RKO (cell line): ENCODE measurements at places on chromosomes 16 and 17.

GRCh38 chr17:38870259-38871165 is 654 bp downstream of the LASP1 start:
- peak; percentile 84 for DNase-seq

DNA sequence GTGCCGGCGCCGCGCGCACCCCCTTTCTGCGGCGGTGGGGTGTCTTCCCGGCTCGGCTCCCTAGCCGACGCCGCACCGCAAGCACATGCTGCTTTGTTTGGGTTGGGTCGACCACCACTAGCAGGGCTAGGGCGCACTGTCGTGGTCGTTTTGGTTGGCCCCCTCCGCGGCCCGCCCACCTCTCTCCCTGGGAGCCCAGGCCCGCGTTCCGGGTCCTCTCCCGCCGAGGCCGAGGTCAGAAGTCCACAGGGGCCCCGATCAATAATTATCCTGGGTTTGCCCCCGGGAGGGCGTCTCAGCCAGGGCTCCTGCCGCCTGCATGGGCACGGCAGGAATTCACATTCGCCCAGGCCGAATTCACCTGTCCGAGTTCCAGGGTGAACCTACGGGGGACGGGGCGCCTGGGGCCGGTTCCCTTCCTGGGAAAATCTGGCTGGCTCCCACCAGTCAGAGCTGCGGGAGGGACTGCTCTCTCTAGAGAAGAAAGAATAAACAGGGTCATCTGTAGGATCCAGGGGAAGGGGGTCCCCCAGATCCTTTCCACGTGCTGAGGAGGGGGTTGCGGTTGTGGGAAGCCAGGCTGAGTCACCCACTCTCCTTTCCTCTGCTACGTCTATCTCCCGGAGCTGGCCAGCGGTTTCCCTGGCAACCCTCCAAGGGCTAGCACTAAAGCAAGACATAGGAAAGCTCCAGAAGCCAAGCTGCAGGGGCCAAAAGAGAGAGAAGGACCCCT is 584 bp upstream of the STAT5B start:
- peak; percentile 78 for DNase-seq

GRCh38 chr16:75112734-75113491 is 3.7 kb downstream of the LDHD start:
- no peak for DNase-seq

- no peak for DNase-seq
These were observed 17.1 kb downstream of the TRAF4 start for GRCh38 chr17:28760601-28761562.

GRCh38 chr17:36036235-36036634 is 18.5 kb upstream of the CCL23 start:
- DNase-seq = no peak

- DNase-seq = no peak
These were observed 44.0 kb downstream of the IRX6 start for GRCh38 chr16:55367866-55368603.

DNA sequence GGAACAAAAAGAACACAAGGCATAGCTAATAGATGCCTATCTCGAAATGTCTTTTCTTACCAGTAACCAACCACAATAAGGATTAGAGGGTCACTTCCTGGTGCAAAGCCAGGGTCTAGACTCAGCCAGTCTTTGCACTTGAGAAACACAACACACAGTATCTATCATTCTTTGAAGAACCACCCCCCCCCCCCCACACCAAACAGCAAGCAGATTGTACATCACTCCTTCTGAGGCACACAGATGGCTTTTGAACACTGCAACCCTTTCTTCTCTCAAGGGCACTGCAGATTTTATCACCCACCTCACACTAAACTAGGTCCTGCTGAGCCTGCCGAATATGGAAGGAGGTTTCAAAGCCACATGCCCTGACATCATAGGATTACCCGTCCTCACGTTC is 145.6 kb downstream of the AATF start:
- no peak for DNase-seq

GRCh38 chr16:85141491-85142128 is 29.3 kb upstream of the CIBAR2 start:
- DNase-seq = no peak

GRCh38 chr17:1563786-1564613 is 1.4 kb upstream of the PITPNA start:
- DNase-seq = no peak

- no peak for DNase-seq
These were observed 355.4 kb upstream of the RBFOX1 start for GRCh38 chr16:6977291-6977690.

DNA sequence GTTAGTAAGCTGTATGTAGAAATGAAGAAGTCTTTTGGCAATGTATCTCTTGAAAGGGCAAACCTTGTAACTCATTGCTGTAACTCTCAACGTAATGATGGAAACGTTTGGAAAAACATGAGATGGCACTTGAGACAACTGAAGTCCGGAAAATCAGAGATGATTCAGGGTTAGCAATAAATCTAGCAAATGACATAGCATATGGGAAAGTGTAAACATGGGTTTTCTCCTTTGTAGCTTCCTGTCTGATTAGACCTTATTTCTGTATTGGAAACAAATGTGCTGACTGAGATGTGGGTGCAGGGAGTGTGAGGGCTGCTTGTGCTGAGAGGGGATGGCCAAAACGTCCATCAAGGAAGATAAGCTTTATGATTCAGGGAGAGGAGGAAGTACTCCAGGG is 110.7 kb upstream of the FAM20A start:
- no peak for DNase-seq

- no peak for DNase-seq
These were observed 51.8 kb downstream of the METTL16 start for GRCh38 chr17:2459917-2460271.

DNA sequence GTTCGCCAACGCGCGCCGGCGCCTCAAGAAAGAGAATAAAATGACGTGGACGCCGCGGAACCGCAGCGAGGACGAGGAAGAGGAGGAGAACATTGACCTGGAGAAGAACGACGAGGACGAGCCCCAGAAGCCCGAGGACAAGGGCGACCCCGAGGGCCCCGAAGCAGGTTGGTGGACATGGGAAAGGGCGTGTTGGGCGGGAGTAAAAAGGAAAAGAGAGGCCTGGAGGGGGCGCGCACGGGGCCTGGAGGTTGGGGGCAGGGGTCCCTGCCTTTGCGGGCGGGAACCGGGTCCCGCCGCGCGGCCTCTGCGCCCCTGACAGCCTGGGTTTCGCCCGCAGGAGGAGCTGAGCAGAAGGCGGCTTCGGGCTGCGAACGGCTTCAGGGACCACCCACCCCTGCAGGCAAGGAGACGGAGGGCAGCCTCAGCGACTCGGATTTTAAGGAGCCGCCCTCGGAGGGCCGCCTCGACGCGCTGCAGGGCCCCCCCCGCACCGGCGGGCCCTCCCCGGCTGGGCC is 2.1 kb downstream of the IRX5 start:
- DNase-seq = no peak

- no peak for DNase-seq
These were observed 314.3 kb downstream of the KCNJ2 start for GRCh38 chr17:70483624-70484023.

- DNase-seq = no peak
These were observed 325.9 kb downstream of the SEC14L1 start for GRCh38 chr17:77466596-77467223.

DNA sequence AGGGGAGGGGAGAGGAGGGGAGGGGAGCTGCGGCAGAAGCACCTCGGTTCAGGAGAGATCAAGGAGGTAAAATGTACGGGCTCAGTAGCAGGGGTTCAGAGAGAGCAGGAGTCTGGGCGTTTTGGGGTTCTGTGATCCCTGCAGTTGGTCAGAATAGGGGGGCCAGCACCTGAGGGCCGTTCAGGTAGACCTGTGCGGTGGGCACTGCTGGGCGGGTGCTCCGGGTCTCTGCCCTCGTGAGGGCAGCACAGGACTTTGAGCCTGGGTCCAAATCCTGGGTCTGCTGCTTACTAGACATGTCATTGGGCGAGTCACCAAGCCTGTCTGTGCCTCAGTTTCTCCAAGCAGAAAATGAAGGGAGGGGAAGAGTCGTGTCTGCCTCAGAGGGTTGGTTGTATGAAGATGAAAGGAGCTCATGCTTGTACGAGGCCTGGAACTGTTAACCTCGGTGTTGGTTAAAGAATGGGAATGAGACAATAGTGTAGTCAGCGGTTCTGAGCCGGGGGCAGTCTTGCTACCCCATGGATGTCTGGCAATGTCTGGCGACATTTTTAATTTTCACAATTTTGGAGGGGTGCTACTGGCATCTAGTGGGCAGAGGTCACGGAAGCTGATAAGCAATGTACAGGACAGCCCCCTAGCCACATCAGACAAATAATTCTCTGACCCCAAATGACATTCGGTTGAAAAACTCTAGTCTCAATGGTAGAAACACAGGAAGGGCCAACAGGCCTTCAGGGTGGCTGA is 35.4 kb downstream of the OR1D5 start:
- DNase-seq = no peak

- no peak for DNase-seq
These were observed 29.4 kb upstream of the NAT9 start for GRCh38 chr17:74805591-74805991.

DNA sequence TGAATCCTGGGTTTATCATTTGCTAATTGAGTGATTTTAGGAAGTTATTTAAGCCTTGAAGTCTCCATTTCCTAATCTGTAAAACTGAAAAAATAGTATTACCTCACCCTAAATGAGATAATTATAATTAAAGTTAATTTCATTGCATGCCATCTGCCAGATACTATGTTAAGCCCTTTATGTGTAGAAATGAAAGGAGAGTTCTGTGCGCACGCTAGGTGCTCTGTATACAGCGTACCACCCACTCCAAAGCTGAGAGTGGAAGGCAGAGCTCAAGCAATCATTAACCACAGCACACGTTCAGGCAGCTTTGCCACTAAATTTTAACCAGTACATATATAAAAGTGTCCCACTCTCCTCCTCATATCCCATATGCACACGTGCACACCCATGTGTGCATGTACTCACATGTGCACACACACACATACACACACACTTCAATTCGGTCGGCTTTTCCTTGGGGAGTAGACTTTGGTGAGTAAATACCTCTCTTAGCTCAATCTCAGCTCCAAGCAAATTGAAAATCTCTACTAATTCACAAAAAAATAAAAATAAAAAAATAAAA is 204.8 kb downstream of the GRIN2A start:
- DNase-seq = no peak

- no peak for DNase-seq
These were observed 96.3 kb upstream of the RCVRN start for GRCh38 chr17:10001306-10001873.

GRCh38 chr17:47857551-47858455 is 6.8 kb upstream of the SP6 start:
- DNase-seq = no peak

GRCh38 chr17:49447628-49448302 is 33.1 kb upstream of the PHB1 start:
- DNase-seq = no peak

DNA sequence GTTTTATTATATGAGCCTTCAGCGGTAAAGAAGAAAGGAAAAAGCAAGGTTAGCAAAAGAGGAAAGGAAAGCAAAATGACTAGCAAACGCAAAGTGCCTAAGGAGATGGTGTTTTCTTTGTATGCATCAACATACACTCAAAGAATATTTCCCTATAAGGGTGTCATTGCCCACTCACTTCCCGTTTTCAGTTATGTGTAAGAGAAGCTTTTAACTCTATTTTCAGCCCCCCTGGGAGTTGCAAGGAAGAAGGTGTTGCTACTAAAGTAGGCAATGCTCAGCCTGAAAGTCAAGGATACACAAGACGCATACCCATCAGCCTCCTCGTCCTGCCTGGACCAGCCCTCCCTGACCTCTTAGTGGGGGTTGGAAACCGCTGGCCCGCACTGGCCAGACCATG is 267.7 kb upstream of the ZFHX3 start:
- no peak for DNase-seq

DNA sequence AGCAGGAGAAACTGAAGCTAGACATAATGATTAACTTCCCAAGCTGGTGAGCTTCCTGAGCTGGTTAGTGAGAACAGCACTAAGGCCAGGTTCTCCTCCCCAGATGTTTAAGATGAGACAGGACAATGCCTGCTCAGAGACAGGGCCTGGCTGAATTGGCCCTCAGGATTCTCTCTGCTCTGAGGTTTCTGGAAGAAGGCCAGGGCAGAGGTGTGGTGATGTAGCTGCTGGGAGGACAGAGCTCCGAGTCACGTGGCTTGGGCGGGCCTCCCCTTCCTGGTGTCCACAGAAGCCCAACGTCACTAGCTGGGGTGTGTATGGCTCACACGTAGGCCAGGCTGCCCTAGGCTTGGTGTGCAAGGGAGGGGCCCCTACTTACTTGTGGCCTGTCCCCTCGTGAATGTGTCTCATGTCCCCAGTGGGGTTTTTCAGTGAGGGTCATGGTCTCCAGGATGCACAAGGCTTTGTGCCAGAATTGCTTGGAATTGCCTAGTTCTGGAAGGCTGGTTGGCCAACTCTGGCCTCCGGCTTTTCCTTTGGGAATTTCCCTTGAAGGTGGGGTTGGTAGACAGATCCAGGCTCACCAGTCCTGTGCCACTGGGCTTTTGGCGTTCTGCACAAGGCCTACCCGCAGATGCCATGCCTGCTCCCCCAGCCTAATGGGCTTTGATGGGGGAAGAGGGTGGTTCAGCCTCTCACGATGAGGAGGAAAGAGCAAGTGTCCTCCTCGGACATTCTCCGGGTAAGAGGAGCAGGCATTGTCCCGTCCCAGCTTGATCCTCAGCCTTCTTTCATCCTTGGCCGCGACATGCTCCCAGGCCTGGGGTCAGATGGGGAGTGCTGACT is 3.4 kb downstream of the NOD2 start:
- peak; percentile 21 for DNase-seq

- no peak for DNase-seq
These were observed 97.4 kb downstream of the ZNF778 start for GRCh38 chr16:89314854-89315253.

GRCh38 chr17:83161298-83162034 is 82.1 kb downstream of the METRNL start:
- no peak for DNase-seq

DNA sequence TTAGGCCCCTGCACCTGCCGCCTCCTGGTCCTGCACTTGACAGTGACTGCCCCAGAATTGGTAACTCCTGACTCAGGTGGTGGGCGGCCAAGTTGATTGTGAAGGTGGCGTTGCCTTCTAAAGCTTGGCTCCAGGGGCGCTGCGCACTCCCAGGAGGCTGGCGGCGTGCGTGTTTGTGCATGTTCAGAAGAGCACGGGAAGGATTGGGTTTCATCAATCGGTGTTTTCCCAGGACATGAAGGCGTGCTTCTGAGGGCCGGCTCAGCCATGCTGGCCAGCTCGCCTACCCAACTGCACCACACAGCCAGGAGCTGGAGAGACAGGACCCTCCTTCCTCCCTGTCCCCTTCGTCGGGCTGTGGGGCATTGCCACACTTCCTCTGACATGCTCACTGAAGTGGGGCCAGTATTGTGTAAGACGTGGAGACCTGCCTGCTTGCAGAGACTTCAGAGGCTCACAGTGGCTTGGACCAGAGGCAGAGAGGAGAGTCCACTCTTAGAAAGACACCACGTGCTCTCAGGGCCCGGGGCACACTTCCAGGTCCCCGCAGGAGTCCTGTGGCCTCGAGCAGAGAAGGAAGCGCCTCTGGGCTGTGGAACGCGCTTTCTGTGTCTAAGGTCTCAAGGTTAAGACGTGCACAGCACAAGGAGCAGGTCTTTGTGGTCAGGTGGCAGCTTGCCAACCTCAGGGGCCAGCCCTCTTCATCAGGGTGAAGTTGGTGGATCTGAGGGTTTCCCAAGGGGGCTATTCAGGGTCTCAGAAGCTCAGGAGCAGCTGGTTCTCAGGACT is 2.8 kb downstream of the RAB40C start:
- no peak for DNase-seq

GRCh38 chr16:4337540-4338088 is 13.5 kb downstream of the PAM16 start:
- no peak for DNase-seq
